ENCODE measurements at places on chromosomes 7 and 10.

DNA sequence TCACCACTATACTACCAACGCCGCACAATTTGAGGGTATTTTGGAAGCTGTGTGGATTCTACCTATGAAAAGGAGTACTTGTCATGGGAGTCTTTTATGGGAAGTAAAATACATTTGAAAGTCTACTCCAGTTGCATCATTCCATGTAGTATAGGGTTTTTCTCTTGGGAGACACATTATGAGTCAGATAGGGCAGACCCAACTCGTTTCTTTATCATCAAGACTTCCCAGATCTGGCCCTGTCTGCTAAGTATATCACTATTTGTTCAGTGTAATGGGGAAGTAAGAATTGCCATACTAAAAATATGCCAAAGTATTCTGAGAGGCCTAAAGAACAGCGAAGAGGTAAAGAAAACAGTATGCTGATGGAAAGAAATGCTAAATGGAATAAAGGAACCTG lies 144.2 kb downstream of the SPAG6 start:
- peak; percentile 60 for DNase-seq

DNA sequence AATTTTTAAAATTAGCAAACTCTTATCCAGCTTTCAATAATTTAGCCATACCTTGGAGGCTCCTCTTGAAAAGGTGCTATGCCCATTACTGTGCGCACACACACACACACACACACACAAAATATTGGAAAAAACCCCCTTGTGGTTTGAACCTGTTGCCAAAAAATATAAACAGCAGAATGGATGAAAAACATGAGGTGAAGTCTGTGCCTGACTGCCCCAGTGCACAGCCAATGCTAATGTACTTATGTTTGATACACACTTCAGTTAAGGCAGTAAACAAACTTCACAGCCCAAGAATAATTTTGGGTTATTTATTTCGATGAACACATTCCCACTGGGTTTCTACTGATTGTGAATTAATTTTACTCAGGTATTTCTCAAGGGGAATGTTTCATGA lies 113.2 kb upstream of the SEM1 start:
- no peak for DNase-seq

DNA sequence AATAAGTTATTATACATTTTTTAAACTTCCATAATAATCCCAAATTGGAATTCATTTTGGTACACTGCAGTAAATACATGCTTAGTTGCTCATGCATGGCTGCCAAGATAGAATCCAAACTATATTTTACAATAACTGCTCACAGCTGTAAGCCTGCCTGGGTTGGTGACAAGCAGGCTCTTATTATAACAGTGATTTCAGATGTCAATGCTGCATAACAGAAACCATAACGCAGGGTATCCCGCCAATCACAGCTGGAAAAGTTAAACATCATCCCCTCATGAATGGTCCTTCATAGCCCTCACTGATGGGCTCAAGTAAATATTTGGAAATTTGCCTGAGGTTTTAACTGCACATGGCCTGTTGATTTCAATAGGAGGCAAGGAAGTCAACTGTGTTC lies 149.8 kb downstream of the AMPH start:
- DNase-seq, result no peak

DNA sequence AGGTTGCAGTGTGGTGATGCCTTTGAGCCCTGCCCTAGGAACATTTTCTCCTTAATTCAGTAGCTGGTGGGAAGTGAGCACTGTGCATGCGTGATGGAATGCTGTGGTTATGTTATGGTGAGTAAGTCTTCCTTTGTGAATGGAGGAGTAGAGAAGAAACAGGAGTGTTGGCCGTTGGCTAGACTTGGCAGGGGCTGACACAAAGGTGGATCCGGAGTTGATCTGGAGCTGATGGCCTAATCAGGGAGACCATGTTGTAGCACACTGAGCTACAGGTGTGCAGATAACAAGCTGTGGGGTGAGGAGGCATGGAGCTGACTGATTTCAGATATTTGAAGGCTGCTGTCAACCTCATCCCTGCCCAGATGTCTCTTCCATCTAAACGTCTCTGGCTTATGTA lies 122.3 kb downstream of the CNNM2 start:
- DNase-seq, result peak; percentile 60

GRCh38 chr10:13631594-13631993 lies 44.8 kb downstream of the PRPF18 start:
- DNase-seq, result no peak

Data from fibroblast of the aortic adventitia (primary cell).